ENCODE measurements at places on chromosomes 16 and 17. TPM values are rescaled to one million over a fixed set of nuclear protein-coding genes. Genes with fewer than 3 reads are reported as not detected.
A peak's percentile ranks its signal among the peaks of the same experiment; 100 is the strongest.

IRX6 gene
- 0.82 TPM for total RNA-seq

TMEM238L gene
- not detected for total RNA-seq

GRCh38 chr17:78458091-78458490, 79.6 kb downstream of the PGS1 start:
- no peak for DNase-seq

MYOCD gene
- 0.38 TPM for total RNA-seq

DNA sequence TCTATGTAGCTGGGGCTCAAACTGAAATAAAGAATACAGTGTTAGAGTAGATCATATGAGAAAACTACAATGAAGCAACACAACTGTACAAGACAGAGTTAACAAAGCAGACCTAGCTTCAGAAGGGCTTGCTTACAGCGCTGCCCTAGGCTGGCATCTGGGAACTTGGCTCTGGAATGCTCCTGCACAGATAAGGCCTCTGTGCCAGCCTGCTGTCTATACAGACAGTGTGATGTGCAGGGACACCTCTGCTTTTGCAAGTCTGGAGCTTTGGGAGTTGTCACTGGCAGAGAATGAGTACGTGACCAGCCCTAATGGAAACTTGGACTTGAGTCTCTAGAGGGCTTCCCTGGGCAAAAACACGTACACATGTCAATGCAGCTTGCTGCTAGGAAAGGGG, 32.1 kb upstream of the SLC38A8 start:
- no peak for DNase-seq

DNA sequence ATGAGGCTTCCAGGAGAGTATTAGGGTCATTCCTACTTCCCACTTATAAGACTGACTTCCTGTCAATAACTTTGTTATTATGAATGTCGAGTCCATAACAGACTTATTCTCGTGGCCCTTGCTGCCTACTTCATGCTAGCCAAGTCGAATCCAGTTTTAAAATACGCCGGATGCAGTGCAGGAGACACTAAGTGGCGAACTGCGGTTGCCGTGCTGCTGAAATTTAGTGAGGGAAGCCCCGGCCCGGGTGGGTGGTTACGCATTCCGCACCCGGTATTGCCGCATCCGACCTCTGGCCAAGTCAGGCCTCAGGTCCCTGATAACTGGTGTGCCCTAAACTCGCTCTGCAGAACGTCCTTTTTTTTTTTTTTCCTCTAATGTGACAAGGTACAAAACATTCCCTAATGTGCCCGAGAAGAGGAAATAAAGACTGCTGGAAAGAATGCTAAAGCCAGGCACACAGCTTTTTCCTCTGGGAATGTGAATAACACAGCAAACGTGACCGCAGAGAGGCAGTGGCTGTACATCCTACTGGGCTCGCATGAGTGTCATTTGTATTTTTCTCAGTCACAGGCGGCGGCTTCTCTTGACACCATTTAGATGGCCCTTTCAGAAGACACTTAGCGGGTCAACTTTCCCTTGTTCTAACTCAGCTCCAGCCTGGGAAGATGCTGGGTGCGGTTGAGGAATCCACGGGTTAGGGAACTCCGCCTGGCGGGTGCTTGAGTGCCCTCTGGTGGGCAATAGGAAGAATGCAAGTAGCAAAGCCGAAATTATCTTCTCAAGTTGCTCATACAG, 7.1 kb upstream of the AKTIP start:
- DNase-seq: peak; percentile 59

DNA sequence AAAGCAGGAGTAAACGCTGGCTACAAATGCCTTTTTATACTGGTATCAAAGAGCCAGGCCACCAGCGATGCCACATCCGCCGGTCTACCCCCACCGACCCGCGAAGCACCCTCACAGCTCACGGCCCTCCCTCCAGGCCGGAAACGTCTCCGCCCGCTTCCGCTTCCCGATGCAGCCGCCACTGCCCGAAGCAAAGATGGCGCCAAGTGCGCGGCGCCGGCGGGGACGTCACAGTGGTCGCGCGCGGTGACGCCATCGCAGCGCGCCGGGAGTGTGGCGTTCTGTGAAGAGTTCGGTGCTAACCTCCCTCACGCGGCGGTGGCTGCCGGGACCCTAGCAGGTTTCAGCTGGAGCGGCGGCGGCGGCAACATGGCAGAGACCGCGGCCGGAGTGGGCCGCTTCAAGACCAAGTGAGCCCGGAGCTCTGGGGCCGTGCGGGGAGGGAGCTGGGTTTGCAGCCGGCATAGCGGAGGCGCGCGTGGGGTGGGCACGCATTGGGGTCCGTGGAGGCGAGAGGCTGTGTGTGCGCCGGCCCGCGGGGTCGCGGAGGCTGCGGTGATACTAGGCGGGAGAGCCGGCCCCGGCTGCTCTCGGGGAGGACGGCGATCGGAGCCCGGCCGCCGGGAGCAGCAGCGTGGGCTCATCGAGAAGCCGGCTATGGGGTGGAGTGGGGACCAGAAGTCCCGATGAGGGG, at the start of gene TBL3:
TBL3 (plus strand) TSS at position 258 of the 694 bp plus-strand sequence; CDS start at position 370, 112 bp downstream.
- peak; percentile 95 for DNase-seq

VPS35L gene
- total RNA-seq: 60.0 TPM

IGF2BP1 gene
- 298 TPM for total RNA-seq

KCNG4 gene
- not detected for total RNA-seq

B4GALNT2 gene
- not detected for total RNA-seq

DNA sequence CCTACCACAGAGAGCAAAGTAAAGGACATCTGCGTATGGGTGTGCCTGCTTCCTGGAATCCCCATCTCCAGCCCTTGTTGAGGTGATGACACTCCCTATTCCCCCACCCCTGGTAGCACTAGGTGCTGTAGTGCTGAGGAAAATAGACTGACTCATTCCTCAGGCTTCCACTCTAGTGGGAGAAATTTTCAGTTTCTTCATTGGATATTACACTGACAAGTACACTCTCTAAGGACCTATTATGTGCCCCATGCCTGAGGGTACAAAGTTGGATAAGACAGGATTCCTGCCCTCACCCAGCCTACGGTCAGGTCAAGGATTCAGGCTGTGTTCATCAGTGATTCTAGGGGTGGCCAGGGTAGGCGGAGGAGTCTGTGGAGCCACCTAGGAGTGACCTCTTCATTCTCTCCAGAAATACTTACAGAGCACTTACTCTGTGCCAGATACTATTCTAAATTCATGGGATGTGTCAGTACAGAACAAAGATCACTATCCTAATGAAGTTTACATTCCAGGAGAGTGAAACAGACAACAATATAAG, 4.5 kb upstream of the ZC3H7A start:
- DNase-seq: no peak

DNA sequence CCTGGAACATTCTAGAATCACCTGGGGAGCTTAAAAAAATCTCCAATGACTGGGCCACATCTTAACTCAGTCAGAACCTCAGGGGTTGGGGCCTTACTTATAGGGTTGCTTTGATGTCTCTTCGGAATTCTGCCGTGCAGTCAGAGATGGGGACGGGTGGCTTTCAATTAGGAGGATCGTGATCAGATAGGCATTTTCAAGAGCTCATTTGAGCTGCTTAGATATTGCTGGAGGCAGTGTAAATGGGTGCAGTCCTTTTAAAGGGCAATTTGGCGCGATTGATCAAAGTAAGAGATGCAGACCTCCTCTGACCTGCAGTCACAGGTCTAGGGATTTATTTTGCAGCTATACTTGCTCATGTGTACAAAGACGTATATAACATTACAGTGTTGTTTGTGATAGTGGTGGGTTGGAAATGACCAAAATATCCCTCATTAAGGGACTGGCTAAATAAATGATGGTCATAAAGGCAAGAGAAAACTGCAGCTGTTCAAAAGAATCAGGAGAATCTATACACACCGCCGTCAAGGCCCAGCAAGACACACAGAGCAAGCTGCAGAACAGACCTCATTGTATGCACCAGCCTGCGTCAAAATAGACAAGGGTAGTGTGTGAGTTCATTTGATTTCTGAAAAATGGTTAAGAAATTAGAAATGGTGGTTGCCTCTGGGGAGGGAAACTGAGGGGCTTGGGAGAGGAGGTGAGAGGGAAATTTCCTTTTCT, 6.3 kb upstream of the KCNG4 start:
- DNase-seq: no peak

- DNase-seq: no peak
Observed at GRCh38 chr16:72247821-72248253, 75.9 kb upstream of the PMFBP1 start.

GRCh38 chr16:14427371-14427948, 202.6 kb downstream of the PARN start:
- no peak for DNase-seq

All from endothelial cell (in vitro differentiated cells).